ENCODE measurements at places on chromosomes 1 and 21.
A peak's percentile ranks its signal among the peaks of the same experiment; 100 is the strongest.

- peak; percentile 29 for DNase-seq
Observed at GRCh38 chr1:28926629-28927265, 12.4 kb downstream of the EPB41 start.

DNA sequence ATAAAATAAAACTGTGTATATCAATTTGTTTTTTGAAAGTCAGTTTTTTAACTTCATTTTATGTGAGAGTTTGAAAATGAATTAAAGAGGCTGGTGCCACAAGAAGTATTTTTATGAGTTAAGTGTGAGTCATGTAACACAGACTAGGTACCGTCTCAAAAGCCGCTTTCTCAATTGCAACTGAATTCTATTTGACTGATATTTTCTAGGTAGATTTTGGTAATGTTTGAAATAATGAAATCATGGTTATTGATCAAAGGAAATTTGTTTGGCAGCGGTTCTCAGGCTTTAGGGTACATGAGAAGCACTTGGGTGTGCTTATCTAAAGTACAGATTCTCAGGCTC, 4.6 kb downstream of the SNX27 start:
- no peak for DNase-seq

- DNase-seq, result no peak
Observed at GRCh38 chr1:232744847-232745246, 60.4 kb upstream of the MAP10 start.

DNA sequence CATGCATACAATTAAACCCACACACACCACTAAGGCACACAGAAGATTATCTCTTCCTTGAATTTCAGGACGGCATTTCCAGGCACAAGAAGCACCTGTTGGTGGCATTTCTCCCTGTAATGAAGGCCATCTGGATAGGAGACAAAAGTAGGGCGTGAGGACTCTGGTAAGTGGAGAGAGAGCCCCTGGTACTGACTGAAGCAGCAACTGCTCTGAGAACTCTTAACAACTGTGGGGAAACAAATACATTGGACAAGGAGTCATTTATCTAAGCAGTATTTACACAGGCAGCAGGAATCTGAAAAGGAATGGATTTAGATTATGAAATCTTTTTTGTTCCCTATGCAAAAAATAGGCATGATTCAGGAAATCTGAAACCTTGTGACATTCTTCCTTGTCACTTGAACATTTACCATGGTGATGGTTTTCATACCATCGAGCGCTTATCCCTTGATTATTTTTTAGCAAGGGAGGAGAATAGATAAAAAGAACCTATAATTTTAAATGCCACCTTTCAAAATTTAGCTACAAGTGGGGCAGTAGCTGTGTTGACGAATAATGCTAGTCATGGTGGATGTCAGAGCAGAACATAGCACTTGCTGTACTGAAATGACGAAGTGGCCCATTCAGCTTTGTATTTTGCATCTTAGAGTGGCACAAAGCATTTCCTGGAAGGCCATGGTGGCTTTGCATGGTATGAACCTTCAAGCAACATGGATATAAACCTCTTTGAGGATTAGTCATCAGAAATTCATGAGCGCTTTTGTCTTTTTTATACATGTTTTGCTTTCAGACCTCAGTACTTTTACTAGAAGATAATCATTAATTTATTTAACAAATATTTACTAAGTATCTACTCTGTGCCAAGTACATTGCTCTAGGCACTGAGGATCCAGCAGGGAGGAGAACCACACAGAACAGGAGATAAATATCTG, 362.0 kb downstream of the ADGRL2 start:
- DNase-seq, result peak; percentile 49

DNA sequence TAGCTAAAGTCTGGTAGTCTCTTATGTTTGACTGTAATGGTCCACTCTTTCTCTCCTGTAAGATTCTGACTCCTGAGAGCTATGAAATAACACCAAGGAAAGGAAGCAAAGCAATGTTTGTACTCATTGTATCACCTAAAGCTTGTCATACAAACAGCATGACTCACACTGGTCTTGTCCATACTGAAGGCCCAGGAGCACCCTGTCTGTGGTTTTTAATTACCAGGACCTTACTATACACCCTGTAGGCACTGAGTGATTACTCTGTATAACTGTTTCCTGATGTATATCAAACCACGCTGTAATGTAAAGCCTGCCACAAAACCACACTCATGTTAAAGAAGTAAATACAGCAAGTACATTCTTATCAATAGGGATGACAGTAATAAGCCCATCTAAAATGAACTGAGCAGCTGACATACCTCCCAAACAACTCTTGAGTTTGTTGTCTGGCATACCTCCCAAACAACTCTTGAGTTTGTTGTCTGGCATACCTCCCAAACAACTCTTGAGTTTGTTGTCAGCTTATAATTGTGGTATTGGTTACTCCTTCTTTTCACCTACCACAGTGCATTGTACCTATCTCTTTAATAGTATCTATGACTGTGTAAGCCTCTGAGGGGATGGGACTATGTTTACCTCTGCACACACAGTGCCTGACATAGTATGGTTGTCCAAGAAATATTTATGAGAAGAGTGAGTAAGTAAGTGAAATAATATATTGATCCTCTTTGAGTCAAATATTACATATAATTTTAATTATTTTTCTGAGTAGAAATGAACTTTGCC, 11.6 kb upstream of the TNFSF18 start:
- DNase-seq, result no peak

DNA sequence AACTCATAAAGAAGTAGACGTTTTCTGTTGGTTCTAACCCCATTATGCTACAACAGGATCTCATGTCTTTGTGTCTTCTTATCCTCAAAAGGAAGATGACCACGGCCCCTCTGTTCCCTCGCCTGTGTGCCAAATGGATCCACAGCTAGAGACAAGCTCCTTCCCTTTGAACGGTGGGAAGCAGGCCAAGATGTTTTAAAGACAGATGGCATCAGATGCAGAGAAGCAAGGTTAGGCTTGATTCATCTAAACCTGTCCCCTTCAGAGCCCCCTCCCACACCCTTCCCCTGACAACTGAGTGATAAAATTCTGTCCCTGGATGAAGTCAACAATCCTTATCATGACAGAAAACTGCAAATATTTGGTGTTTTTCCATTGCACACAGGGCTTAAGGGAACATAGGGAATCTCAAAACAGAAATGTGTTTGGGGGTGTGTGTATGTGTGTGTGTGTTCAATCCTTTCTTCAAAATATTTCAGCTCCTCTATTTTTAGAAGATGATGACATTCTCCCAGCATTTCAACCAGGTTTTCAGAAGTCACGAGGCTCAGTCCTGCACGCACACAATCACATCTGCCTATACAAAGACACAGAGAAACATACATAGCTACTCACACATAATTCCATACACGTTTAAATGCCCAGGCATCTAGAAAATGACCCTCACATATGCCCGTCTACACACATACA, 27.8 kb upstream of the FMOD start:
- no peak for DNase-seq

DNA sequence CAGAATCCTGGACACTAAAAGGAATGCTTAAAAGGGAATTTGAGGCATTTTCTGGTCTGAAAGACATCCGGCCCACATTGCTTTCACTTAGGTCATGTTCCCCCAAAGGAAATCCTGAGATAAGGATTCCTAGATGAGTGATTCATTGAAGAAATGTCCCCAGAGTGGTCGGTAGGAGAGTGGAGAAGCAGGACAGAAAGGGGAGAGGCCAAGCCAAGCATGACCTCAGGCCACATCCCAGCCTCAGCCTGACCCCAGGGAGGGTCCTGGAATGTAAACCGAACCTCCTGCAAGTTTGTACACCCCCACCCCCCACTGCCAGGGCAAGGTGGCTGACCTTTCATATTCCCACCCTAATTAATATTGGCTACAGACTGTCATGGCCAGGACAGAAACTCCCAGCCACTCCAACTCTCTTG, 16.6 kb downstream of the HIVEP3 start:
- peak; percentile 18 for DNase-seq

GRCh38 chr21:35593000-35593502, 467.3 kb downstream of the SETD4 start:
- no peak for DNase-seq

DNA sequence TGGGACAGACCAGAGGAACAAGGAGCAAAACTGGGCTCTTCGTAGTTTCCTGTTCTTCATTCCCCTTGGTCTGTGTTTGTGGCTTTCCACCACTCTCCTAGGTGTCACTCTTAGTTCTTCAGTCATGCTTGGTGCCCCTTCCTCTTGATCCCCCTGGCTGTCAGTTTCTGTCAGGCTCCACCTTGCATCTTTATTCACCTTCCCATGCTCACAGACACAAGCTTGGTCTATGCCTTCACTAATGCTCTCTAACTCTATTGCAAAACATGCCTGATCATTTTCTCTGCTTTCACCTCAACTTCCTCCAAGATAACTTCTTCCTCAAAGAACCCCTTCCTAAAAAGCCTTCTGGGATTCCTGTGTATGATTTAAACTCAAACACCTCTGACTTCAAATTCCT, 122.9 kb downstream of the GLUL start:
- no peak for DNase-seq

All from eye (tissue), 1 donor.